Esophagus squamous epithelium (tissue), 5 donors: ENCODE measurements at places on chromosomes 6 and 20.

DNA sequence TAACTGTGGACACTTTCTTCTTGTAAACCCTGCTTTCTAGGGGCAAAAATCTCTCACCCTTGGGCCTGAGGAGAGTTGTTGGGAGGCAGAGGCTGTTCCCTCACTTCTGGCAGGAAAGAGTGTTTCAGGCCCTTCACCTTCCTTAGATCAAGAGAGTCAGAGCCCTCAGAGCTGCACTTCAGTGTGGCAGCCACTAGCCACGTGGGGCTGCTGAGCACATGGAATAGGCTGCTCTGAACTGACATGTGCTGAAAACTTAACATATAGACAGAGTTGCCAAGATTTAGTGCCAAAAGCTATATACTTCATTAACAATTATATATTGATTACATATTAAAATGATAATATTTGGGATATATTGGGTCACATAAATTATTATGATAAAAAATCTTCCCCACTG, 4.4 kb upstream of the LMBRD1 start:
- DNase-seq: no peak

DNA sequence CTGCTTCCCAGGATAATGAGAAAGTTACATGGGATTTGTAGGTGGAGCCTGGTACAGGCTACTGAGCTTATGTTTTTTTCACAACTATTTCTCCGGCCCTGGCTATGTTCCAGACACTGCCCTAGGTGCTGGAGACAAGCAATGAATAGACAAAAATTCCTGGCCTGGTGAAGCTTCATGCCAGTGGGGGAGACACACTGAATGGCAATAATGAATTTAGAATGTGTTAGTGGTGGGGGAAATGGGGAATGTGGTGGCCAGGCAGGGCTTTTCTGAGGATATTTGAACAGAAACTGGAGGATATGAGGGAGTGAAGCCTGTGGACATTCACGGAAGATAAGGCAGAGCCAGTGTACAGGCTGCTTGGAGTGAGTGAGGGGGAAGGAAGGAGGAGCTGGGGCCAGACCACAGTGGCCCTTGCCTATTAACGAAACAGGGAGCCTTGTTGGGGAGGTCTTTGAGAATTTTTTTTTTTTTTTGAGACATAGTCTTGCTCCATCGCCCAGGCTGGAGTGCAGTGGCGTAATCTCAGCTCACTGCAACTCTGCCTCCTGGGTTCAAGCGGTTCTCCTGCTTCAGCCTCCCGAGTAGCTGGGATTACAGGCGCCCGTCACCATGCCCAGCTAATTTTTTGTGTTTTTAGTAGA, 6.6 kb downstream of the FOXS1 start:
- no peak for DNase-seq

- no peak for DNase-seq
Measured at GRCh38 chr6:164107297-164107995, 692.9 kb downstream of the QKI start.

GRCh38 chr6:135128268-135128914, 52.7 kb upstream of the MYB start:
- no peak for DNase-seq

GRCh38 chr6:56730663-56731529, 88.2 kb upstream of the DST start:
- no peak for DNase-seq

DNA sequence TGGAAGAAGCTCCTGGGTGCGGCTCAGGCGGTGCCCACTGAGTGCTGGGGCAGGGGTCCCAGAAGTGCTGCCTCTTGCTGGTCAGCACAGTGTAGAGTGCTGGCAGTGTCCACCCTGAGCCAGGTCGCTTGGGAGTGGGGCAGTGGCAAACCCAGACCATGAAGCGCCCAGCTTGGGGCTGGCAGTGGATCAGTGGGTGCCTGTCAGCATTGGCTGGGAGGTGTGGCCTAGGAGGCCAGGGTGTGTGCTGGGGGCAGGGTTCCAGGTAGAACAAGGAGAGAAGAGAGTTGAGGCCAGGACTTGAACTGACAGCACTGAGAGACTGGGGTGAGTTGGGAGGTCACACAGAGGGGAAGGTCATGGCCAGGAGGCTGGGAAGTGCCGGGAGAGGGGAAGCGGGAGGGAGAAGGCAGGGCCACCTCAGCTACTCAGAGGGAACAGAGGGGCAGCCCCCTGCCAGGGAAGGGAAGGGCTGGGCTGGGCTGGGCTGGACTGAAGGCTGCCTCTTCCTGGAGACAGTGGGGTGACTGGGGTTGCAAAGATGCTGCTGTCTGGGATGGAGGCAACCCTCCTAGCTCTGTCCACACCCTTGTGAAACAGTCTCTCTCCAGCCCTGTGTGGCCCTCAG, 4.1 kb downstream of the TCEA2 start:
- no peak for DNase-seq

DNA sequence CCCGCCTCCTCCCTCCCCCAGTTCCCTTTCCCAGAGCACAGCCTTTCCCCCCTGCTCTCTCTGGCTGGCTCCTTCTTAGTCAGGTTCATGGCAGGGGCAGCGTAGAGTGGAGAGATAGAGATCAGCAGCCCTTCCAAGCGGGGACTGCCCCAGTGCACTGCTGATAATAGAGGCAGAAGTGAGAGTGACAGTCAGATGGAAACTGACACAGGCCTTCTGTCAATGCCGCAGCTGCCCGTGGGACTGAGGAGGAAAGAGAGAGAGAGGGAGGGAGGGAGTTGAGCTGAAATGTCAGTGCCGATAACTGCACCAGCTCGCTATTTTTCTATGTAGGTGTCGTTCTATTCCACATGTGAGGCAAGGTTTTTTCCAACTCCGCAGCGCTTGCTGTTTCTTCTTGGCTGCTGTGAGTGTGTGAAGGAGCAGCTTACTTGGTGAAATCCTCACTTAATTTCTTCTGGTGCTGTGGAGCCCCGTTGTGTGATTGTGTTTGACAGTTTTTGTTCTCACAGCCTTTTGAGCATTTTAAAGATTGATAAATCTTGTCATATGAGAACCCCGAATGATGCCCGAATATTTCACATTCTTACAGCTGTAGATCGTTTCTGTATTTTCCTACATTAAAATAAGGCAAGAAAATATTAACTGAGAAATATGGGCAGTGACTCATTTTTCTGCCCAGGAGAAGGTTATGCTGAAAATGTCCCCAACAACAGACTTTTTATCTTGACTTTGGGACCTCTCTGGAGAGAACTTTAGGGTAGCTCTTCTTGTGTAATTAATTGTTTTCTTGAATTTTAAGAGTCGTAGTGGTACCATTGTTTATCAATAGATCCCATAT, 386.4 kb upstream of the MMS22L start:
- DNase-seq: no peak

DNA sequence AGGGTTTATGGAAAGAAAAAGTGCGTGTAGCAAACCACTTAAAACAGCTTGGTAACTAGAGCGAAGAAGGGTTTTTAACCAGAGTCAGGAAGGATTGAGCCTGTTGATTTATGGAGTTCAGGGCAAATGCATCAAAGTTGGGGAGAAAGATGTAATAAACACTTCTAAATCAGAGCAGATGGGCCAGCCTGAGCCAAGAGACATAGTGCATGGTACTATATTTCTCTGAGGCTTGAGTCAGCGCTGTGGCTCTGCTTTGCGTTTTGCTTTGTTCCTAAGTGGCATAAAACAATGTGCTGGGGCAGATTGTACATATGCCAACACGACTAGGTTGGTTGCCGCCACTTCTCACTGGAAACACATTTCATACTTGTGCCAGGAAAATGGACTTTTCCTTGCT, 111.3 kb downstream of the BCKDHB start:
- DNase-seq: no peak

GRCh38 chr6:4888841-4889240, 112.6 kb downstream of the CDYL start:
- no peak for DNase-seq
